ENCODE measurements at places on chromosomes 2 and 18.

DNA sequence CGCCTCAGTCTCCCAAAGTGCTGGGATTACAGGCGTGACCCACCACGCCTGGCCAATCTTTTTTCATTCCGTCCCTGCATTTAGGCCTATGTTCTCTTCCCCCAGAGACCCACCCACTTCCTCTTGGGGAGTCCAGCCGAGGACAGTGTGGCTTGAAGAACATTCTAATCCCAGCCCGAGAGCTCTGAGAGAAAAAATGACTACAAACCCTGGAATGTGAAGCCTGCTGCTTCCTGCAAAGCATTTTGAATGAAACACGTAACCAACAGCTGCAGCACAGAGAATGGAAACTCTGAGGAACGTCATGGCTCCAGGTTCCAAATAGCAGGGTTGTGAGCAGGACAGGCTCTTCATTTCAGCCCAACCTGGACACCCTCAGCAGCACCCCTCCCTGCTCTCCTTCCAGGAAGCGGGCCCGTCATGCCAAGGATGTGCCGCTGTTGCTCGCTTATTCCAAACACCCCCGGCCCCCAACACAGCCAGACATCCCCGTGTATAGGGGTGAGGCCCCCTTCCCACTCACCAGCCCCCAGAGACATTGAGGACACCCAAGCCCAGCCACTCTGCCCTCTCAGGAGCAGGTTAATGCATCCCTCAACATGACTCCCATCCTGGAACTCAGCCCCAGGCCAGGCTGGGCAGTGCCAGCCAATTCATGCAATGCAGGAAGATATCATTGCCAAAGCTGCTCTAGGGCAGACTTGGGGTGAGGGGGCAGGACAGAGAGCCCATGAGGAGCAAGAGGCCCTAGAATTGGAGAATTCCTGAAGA, 139.8 kb downstream of the ZFP36L2 start:
- no peak for DNase-seq

GRCh38 chr2:54701029-54701428, 22.4 kb upstream of the EML6 start:
- DNase-seq = no peak

DNA sequence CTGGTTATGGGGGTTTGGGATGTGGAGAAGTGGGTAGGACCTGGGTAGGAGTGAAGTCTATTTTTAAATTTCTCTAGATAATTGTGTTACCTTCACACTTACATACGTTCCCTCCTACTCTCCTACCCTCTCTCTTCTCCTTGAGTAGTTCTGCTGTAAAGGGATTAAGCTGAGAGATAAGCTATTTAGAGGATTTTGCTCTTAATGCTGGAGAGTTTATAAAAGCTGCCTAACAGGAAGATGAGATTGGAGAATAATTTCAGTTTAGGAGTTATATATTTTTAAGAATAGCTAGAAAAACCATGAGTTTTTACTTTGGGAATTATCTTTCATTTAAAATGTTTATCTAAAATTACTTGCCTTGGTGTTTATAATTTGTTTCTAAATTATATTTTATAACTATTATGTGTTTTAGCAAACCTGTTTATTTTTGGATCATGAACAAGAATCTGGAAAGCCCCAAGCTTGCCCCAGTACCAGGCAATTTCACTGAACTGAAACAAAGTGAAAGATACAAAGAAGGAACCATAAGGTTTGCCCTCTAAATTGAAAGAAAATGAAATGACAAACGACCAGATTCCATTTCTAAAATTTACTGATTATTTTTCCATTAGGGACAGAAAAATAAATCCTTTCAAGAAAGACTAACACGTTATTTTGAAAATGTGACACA, 101.5 kb downstream of the ZNF532 start:
- DNase-seq = no peak

GRCh38 chr2:9809064-9809356, 34.3 kb upstream of the TAF1B start:
- DNase-seq = no peak

DNA sequence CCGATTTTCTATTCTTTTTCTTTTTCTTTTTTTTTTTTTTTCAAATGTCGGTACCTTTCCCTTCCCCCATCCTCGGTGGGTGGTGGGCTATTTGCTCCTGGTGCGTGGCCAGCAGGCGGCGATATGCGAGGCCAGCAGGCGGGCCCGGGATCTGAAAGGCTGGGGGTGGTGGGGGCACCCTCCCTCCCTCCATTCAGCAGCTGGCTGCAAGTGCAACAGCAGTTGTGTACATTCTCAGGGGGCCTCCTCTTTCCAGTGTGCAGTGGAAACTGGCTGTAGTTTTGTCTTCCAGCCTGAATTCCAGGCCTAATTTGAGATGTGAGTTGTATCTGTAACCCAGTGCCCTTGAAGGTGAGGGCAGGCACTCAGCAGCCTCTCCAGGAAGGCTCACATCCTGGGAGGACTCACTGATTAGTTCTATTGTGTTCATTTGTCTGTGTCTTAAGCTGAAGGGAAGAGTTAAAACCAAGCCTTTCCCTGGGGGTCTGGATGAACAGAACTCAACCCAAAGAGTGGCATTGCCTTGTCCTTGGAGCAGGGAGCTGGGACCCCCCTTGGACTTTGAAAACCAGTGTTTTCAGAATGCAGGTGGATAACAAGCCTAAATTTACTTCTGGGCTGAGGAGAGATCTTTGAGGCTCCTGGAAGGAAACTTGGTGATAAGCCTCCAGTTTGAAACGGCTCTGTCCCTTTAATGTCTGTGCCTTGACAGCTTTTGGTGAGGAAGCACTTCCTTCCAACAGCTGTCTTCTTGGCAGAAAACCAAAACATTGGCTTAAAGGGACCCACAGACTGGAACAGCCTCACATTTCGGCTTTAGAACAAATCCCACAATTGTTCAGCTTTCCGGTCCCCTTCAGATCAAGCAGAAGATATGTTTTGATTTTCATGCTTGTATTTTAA, 3.3 kb downstream of the MYCN start:
- no peak for DNase-seq

GRCh38 chr2:159098921-159099411, 130.5 kb downstream of the TANC1 start:
- no peak for DNase-seq

- no peak for DNase-seq
Observed at GRCh38 chr18:57727952-57728807, 74.9 kb downstream of the ATP8B1 start.

DNA sequence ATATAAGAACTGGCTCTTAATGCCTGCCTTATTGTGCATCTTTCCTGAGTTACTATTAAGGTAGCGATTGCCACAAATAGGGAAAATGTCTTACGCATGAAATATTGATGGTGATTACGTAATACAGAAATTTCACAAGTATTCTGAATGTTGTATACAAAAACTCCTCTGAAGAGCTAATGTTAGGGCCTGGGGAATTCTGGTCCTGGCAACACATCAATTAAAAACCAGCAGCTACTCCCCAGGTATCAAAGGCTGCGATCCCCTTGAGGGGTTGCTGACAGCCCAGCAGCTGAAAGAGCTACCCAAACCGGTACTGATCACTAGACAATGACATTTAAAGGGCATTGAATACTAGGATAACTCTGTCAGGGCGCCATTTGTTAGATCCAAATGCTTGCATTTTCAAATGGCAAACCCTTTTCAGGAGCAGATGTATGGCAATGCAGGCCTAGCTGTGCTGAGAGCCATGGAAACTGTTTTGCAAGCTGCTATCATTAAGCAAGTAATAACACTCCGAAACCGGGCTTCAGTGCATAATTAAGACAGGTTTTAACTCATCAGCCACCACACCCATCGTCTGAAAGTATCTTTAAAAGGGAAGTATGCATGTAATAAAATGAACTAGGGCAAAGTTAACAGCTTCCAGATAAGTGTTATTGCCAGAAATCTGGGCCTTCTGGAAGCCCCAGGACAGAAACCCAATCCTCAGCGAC, 78.4 kb downstream of the CLHC1 start:
- no peak for DNase-seq

- no peak for DNase-seq
Observed at GRCh38 chr18:11167778-11168177, 18.4 kb upstream of the PIEZO2 start.

DNA sequence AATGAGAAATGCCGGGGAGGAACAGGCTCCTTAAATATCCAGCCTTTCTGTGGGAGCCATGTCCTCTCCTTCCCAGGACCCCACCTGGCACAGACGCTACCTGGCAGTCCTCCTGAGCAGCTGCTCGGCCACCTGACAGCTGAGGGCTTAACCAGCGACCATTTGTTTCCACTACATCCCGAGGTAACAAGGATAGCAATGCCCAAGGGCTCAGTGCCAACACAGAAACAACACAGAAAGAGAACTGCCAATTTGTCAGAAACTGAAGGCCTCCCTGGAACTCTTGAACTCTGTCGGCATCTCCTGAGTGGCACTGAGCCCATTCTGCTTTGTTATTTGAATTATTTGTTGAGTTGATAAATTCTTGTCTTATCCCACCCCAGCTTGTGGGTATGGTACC, 122.2 kb upstream of the ARHGAP28 start:
- no peak for DNase-seq

- DNase-seq = no peak
Observed at GRCh38 chr2:46239847-46240181, 57.4 kb upstream of the EPAS1 start.

DNA sequence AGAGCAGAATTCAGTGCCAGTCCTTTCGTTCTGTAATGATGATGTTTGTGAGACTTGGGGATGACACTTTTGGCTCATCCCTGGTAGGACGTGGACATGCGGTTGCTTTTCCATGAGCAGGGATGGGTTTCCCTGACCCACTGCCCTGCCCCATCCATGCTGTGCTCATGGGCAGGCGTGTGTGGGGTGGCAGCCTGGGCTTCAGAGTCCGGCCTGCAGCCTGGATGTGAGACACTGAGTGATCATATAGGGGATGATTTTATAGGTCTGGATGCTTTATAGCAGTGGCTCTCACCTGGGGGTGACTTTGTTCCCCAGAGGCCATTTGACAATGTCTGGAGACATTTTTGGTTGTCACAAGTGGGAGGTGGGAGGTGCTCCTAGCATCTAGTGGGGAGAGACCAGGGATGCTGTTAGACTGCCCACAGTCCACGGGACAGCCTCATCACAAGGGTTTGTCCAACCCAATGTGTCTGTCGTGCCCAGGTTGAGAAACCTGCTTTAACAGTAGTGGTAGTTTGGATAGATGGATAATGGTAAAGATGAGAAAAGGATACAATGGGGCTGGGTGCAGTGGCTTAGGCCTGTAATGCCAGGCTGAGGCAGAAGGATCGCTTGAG, 38.9 kb downstream of the LDLRAD4 start:
- no peak for DNase-seq

DNA sequence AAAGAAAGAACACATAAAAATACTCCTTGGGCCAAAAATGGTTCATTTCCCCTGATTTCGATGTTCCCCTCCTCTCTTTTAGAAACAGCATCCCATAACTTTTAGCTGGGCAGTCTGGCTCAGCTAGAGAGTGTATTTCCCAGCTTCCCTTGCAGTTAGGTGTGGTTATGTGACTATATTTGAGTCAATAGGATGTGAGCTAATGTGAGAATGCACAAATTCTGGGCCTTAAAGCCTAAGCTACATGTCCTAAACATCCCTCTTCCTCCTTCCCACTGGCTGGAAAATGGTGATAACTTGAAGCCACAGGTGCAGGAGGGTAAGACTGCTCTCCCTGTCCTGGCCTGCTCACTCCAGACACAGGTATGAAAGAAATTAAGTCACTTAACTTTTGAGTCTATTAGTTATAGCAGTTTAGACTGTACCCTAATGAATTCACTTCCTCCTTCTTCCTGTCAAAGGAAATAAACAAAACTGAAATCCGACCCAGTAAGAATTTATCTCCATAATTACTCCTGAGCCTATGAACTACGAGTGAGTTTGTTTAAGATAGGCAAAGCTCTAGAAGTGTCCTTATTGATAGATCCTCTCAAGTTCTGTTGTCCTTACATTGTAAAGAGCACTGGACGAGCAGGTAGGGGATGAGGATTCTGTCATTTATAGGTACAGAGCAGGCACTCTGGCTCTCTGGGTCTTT, 177.6 kb downstream of the MTX2 start:
- no peak for DNase-seq

DNA sequence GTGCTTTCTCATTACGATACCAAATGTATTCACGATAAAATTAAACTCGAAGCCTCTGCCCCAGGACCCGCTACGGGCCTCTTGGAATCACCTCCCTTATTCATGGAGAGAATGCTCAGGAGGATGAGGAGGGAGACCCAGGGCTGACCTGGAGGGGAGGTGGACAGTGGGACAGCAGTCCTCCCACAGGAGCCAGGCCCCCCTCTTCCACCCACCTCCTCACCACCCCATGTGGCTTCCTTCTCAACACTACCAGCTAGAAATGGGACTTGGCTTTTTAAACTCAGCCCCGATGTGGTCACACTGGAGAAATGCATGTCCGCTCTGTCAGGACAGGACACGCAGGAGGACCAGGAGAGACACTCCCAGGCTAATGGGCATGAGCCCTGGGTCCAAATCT, 147.9 kb upstream of the ID2 start:
- no peak for DNase-seq

All from stimulated activated CD8-positive, alpha-beta memory T cell treated with anti-CD3 and anti-CD28 coated beads, Interleukin-15, amount 100 ng/mL, for 24 hours (primary cell).